ENCODE measurements at places on chromosomes 12 and 14. TPM values are rescaled to one million over a fixed set of nuclear protein-coding genes. Genes with fewer than 3 reads are reported as not detected.

The GPR84 gene
- total RNA-seq: 0.09 TPM

The MRPL42 gene
- 49.8 TPM for total RNA-seq

The METTL3 gene
- total RNA-seq: 36.8 TPM

The TEDC1 gene
- 26.7 TPM for total RNA-seq

The NPAS3 gene
- not detected for total RNA-seq

The KRT82 gene
- total RNA-seq: not detected

Data from A549 treated with dexamethasone at 1 μM for 4 hours (cell line).